ENCODE measurements at places on chromosomes 1 and 21.

GRCh38 chr1:30855686-30856259, 52.8 kb downstream of the SDC3 start:
- DNase-seq: no peak

GRCh38 chr1:109931189-109931731, 20.6 kb downstream of the CSF1 start:
- no peak for DNase-seq

DNA sequence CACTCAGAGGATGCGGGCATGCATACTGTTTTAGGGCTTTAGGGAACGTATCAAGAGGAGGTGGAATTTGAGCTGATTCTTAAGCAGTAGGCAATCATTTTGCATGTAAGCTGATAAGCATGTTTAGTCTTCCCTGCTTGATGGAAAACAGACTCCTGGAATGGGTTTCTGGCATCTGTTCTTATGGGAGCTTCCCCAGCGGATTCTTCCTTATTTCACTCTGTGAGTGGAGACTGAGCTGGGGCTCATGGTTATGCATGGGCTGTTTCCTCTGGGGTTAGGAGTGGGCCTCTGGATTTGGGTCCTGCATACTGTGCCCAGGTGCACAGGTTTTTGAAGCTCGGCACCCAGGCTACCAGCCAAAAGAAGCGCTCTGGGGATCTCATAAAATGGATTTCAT, 93.4 kb downstream of the DIRAS3 start:
- no peak for DNase-seq

- no peak for DNase-seq
These were observed 195.7 kb downstream of the ROR1 start for GRCh38 chr1:63969441-63969901.

GRCh38 chr1:13435458-13435857, 25.2 kb downstream of the PRAMEF20 start:
- DNase-seq: no peak

- DNase-seq: no peak
These were observed 40.9 kb downstream of the PDPN start for GRCh38 chr1:13624526-13624925.

- no peak for DNase-seq
These were observed 69.2 kb downstream of the NCAM2 start for GRCh38 chr21:21067375-21067774.

DNA sequence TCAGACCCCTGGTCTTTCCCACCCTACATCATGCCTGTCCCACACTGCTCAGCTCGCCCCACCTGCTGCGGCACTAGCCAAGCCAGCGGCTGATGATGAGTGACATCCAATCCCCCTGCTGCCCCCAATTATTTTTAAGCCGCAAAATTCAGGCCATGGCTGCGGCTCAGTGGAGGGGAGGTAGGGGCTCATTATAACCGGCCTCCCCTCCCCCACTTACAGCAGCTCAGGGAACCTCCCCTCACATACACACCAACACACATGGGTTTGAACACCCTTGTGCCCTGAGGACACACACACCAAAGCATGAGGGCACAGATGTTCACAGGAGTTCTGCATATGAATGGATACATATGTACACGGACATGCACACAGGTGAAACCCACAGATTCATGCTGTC, 5.3 kb downstream of the ADGRB2 start:
- DNase-seq: no peak

- DNase-seq: no peak
These were observed 30.1 kb downstream of the SPSB1 start for GRCh38 chr1:9322661-9323244.

DNA sequence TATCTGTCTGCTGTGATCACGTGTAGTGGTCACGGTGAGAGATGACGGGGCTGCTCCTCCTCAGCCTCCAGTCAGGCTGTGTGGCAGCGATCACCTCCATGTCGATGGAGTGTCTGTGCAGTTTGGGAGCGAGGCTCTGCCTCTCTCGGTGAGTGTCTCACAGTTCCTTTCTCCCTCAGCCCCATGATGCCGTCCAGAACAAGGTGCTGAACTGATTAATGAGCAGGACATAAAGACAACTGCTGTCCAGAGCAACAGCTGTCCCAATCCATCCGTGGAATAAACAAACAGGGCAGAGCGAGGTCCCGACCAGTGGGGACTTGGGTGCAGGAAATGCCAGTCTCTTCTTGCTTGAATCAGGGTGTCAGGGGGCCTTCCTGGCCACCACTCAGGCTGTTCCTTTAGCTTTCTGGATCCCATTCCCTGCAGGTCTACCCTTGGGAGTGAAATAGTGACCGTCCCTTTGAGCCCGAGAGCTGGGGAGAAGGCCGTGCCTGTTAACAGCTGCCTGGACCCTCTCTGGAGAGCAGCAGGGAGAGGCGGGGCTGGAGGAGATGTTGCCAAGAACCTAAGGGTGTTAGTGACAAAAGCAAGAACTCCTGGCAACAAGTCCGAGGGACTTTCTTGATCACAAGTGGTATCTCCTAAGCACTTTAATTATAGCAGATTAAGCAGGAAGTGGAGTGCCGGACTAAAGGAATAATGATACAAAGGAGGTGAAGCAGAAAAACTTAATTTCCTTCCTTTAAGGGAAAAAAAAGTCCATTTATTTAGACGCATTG, 443.9 kb downstream of the KIF26B start:
- no peak for DNase-seq

DNA sequence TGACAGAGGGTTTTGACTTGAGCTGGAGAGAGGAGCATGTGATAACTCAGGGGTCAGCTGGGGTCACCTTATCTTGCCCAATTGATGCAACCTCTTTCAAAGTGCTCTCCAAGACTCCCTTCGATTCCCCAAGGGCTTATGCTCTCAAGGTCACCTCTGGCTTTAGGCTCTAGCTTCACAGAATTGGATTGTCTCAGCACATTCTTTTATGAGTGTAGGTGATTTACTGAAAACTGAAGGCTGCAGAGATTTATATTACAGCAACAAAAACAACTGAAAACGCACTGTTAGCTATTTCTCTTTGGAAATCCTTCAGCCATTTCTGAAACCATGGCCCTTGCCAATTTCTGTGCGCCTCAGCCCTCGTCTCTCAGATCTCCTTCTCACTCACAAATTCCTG, 34.5 kb upstream of the MAP1LC3C start:
- no peak for DNase-seq

GRCh38 chr1:228891272-228892034, 156.2 kb downstream of the RHOU start:
- DNase-seq: no peak

GRCh38 chr1:24691051-24691450, 47.9 kb downstream of the SRRM1 start:
- no peak for DNase-seq

- DNase-seq: no peak
These were observed 71.5 kb downstream of the SIK1 start for GRCh38 chr21:43355266-43355924.

Measured in CD4-positive, alpha-beta T cell treated with Interleukin-2 at 100 ng/mL for 4 hours (primary cell).